GM12864 (cell line): ENCODE measurements at places on chromosomes 5 and 9.

DNA sequence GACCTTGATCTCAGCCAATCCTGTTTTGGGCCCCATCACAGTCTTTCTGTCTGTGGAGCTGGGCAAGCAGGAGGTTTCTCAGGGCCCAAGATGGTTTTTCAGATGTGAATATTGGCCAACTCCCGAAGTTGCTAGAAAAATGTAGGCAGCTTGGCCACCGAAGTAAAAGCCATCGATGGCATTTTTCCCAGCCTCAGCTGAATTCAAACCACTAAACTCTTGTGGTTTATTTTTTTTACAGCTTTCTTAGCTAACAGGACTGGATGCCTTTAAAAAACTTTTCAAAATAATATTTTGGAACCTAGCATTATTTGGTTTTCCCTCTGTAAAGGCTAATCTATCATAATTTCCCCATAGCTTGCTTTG, 102.5 kb upstream of the ERCC6L2 start:
- no peak for DNase-seq

DNA sequence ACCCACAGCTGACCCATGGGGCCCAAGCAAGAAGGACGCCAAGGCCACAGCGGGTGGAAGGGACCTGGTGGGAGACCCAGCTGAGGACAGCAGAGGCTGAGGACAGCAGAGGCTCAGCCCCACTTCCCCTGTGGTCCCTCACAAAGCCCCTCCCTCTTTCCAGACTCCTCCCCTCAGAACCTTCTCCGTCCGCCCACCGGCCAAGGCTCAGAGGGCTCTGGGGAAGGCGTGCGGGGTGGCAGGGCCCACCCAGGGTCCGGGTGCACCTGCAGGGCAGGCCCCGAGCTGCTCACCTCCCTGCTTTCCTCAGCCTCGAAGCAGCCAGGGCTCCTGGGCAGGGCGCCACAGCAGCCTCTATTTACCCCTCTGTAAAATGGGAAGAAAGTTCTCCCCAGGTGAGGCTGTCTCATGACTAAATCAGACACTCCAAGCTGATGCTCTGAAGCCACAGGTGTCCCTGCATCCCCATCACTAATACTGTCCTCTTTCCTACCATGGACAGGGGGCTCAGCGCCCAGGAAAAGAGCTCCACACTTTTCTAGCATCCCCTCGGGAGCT, 137.9 kb upstream of the PPP1R26 start:
- no peak for DNase-seq

DNA sequence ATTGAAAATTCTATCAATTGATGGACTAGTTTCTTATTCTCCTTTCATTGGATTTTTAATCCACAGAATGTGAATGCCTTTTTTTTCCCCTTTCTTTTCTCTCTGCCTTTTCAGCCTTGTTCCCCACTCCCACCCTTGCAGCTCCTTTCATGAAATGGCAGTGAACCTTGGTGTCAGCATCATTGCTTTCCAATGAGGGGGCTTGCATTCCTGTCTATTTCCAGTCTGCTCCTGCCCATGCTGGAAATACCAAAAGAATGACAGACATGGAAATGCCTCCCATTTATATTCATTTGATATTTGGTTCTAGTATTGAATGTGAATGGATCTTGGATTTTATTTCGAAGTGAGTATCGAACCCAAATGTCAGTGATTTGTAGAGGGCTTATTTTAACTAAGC, 162.7 kb upstream of the SGCD start:
- no peak for DNase-seq

DNA sequence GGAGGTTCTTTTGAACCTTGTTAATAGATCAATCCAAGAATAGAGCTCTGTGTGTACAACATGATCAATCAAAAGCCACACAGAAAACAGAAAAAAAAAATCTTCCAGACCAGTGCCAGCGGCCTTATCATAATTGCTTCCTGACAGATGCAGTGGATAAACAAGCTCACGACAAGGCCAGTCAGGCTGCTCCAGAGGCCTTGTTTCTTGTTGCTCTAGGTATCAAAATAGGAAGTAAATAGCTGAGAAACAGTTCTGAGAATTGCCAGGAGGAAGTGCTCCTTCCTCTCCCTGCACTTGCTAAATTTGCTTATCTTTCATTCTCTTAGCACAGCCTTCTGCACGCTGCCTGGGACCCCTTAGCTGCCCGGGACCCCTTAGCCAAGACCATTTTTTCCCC, 199.0 kb upstream of the TARS1 start:
- DNase-seq: peak; percentile 19

DNA sequence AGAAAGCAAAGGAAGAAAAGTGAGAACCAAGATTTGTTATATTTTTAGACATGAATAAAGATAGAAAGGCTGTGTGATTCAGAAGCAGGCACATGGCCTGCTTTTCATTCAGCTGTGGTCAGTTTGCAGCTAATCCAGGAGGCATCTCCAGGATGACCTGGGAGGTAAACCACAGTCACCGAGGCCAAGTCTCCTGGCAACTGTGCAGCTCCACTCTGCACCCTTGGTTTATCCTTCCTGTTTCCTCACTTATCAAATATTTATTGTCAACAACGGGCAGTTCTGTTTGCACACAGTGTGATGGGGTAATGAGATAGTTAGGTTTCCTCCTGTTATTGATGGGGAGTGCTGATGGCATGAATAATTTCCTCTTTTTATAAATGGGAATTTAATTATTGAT, 243.0 kb downstream of the PSAT1 start:
- DNase-seq: no peak

DNA sequence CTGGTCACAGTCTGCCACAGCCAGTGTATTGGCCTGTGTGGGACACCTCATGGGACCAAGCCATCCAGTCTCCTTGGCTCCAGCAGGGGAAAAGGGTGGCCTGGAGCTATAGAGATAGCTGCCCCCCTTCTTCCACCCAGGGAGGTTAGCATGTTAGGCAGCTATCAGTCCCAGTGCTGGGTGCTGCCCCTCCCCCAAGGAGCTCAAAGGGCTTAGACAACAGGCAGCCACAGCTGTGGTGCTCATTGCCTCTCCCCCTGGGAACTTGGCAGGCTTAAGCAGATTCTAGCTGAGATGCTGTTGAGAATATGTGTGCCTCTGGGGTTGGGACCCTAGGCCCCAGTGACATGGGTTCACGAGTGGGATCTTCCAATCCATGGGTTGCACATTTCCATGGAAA, 226.0 kb upstream of the PTGER4 start:
- DNase-seq: no peak

DNA sequence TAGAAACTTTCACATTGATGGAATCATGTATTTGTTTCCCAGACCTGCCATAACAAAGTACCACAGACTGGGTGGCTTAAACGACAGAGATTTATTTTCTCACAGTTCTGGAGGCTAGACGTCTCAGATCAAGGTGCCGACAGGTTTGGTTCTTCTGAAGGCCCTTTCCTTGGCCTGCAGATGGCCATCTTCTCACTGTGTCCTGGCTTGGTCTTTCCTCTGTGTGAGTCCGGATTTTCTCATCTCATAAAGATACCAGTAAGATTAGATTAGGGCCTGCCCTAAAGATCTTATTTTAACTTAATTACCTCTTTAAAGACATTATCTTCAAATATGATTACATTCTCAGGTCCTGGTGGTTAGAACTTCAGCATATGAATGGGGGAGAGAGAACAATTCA, 5.8 kb downstream of the USP20 start:
- no peak for DNase-seq

- DNase-seq: no peak
Observed at GRCh38 chr5:65926893-65927292, 518 bp downstream of the ERBIN start.

DNA sequence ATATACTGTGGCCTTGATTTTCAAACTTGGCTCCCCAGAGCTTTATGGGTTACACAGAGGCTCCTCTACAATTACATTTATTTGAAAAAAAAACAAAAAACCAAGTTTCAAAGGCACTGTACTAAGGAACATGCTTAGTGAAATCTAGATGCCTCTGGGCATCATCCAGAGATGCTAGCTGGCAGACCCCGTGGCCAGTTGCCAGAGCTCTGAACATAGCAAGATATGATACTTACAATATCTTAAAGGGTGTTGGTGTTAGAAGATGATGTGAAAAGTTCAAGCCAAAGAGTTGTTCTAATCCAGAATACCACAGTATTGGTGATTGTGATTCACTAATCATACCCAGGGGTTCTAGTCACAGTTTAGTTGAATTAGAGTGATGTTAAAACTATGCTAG, 87.8 kb downstream of the JAK2 start:
- DNase-seq: no peak

- no peak for DNase-seq
Observed at GRCh38 chr5:15502208-15502607, 2.2 kb downstream of the FBXL7 start.

DNA sequence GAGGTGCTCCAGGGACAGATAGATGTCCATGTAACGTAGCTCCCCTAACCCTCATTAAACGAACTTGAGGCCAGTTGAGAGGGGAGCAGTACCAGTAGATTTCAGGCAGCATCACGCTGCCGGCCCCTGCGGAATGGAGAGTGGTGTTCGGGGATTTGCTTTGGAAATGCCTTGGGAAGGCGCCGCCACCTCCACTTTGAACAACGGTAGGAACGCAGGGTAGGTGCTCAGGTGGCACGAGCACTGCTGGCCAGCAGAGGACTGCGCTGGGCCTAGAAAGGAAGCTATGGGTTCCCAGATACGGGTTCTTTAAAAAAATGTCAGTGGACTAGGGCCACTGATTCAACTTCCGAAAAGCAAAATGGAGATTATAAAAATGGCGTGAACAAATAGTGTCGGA, 271.8 kb downstream of the FANCC start:
- DNase-seq: no peak

- DNase-seq: peak; percentile 37
Observed at GRCh38 chr5:73902327-73903051, 276.5 kb downstream of the ARHGEF28 start.

GRCh38 chr5:159695741-159696294, 220.5 kb upstream of the ADRA1B start:
- DNase-seq: no peak

- DNase-seq: no peak
Observed at GRCh38 chr9:73239570-73240265, 88.1 kb downstream of the ANXA1 start.

DNA sequence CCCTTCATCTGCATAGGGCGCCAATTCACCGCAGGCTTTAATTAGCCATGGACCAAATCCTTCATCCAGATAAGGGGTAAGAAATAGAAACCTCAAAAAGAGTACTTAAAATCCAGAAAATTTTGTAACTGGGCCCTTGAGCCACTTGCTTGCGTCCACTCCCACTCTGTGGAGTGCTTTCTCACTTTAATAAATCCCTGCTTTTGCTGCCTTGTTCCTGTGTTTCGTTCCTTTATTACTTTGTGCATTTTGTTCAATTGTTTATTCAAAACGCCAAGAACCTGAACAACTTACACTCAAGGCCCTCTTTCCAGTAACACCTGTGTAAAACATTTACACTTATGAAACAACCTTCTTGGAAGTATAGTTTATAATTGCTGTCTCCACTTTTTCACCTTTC, 66.5 kb downstream of the HMHB1 start:
- no peak for DNase-seq

GRCh38 chr5:95759005-95759404, 27.9 kb downstream of the RHOBTB3 start:
- DNase-seq: no peak

- no peak for DNase-seq
Observed at GRCh38 chr5:389891-390622, 52.9 kb upstream of the EXOC3 start.

DNA sequence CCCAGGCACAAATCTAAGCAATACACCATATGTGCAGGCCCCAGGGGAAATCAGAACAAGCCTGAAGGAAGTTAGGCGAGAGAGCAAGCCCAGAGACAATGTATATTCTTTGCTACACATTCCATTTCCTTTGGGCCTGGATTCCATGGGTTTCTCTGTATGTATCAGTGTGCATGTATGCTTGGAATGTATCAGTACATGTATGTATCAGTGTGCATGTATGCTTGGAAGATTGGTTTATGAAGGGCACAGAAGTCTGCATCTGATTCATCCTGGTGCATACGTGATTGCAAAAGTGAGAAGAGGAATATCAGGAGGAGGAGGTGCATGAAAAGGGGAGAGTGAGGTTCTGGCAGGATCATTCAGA, 232.6 kb upstream of the ANKRD55 start:
- no peak for DNase-seq

- no peak for DNase-seq
Observed at GRCh38 chr9:129458663-129459546, 162.0 kb downstream of the C9orf50 start.

DNA sequence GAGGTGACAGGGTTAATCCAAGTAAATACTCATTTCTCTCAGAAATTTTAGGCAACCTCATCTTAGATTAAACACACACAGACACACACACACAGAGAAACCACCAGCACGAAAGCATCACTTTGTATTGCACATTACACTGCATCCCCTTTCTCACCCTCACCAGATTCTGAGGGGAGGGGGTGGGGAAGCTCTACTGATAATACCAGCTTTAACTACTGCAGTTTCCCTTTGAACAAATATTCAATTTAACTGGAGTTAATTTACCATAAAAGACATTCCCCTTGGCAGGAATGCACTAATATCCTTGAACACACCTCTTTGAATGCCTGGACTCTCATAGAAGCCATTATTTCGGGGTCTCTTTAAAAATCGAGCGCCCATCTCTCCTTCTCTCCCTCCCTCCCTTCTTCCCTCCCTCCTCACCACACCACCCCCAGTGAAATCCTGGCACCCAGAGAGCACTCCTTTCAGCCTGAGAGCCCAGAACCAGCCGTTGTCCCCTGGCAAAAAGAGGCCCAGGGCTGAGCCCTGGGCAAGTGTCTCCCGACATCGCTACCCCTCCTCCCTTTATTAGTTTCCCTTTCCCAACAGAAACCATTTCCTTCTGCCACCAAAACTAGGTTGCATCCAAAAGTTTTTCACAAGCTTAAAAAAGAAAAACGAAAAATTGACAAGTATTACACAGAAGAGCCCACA, 2.8 kb upstream of the NFIB start:
- no peak for DNase-seq

GRCh38 chr5:160341309-160341870, 29.0 kb upstream of the CCNJL start:
- DNase-seq: no peak

DNA sequence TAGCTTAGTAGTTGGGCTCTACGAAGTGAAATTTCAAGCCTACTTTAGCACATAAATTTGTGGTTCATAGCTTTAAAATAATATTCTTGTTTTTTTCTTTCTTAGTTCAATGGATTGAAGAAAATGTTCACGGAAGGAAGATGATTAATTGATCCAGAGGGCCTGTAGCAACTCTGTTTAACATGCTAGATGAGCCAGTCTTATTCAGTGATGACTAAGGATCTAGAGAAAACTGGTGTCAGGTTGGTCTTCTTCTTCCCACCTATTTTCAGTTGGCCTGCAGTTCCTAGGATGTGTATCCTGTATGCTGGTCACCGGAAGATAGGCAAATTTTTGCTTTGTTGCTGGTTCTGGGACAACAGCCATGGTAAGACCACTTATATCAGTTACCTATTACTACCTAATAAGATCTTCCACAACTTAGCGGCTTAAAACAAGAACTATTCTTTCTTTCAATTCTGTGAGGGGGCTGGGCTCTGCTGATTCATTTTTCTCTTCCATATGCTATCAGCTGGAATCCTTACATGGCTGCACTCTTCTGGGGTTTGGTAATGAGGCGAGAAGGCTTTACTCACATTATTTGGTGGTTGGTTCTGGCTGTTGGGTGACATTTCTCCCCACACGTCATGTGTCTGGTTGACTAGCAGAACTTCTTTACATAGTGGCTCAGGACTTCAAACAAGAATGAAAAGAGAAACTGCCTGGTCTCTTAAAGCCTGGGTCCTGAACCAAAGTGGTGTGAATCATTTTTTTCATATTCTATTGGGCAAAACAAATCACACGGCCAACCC, 182.7 kb upstream of the ACTBL2 start:
- DNase-seq: no peak
